ENCODE measurements at places on chromosomes 5 and 9.

DNA sequence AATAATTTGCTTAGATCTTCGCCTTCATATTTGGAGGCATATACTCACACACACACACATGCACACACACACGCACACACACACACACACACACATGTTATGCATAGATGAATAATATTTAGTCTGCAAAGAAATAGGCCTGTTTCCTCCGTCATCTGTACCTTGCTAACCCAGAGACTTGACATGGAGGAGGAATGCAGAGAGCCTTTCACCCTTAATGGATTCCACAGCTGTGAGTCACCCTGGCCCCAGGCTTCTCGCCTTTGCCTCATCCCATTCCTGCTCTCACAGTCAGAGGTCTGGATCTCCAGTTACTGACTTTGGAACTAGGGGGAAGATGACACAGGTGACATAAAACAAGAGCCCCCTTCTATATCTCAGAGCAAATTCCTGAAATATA is 29.7 kb downstream of the ZNF462 start:
- no peak for DNase-seq

GRCh38 chr5:121503111-121503840 is 348.4 kb upstream of the FTMT start:
- DNase-seq: no peak

DNA sequence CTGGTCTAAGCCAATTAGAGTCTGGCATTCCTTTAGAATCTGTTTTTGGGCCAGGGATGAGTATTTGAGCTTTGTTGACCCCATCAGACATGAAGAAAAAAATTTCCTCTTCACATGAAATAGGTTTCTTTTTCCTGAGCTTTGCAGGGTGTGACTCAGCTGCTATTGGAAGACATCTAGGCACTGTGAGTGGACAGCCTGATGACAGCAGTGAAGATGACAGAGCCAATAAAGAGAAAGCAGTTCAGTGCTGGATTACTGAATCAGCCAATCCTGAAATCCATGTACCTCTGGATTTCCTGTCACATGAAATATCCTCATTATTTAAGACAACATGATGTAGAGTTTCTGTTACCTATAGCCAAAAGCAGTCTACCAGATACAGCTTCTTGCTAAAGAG is 51.3 kb upstream of the GRIA1 start:
- no peak for DNase-seq

DNA sequence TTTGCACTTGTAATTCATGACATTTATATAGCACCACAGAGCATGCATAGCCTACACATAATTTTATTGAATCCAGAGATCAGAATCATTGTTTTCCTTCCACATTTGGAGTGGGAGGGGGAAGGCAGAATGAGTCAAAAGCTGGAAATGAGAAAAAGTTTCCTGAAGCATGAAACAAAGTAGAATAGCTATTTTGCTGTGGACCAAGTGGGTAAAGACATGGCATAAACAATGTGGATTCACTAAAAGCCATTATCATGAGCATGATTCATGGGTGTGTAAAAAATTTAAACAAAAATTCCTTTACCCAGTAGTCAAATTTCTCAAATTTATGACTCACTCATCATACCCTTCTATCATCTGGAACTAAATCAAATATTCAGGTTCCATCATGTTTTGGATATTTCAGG is 97.9 kb downstream of the YIPF5 start:
- no peak for DNase-seq

GRCh38 chr9:95495529-95495928 is 21.2 kb downstream of the PTCH1 start:
- DNase-seq: no peak

- DNase-seq: no peak
These were observed 535.9 kb upstream of the FTMT start for GRCh38 chr5:121315786-121316185.

DNA sequence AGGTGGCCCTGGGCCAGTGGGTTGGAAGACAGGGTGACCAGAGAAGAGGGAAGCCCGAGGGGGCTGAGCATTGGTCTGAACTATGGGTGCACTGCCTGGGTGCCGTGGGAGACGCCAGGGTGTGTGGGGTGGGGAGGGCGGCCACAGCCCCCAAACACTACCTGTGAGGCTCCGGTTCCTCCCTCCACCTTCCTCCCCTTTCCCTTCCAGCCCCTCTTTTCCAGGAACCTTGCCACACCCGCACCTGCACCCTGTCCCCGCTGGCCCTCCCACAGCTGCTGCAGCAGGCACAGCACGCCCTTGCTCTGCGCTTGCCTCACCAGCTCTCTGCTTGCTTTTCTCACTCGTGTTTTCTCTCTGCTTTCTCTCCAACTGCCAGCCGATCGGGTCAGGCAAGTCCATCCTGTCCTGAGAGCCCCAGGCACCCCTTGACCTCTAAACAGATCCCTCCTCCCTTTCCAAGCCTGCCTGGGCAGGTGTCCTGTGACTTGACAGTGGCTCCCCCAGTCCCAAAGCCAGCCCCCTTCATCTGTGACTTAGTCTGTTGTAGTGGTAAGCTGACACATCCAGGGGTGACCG is 193.7 kb downstream of the MSX2 start:
- no peak for DNase-seq

- DNase-seq: no peak
These were observed 77.0 kb downstream of the OXCT1 start for GRCh38 chr5:41793141-41793770.

GRCh38 chr5:133652951-133653759 is 40.8 kb upstream of the FSTL4 start:
- DNase-seq: no peak

DNA sequence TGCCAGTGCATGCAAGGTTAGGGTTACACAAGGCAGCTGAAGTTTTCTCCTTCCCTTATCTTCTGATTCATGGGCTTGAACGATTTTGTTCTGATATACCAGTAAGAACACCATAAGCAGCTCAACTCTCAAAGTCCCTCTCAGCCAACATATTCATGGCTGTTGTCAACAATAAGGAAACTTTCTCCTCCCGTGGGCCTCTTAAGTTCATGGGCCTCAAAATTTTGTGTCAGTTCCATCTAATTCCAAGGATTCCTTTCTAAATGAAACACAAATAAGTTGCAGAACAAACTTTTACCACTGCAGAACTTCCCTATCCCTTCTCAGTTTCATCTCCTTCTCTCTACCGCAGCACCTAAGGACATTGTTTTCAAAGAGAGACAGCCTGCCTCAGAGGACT is 23.6 kb upstream of the CAST start:
- no peak for DNase-seq

- no peak for DNase-seq
These were observed 98.7 kb downstream of the CCDC192 start for GRCh38 chr5:127801751-127802476.

GRCh38 chr5:170302653-170303501 is 5.3 kb upstream of the LCP2 start:
- DNase-seq: no peak

DNA sequence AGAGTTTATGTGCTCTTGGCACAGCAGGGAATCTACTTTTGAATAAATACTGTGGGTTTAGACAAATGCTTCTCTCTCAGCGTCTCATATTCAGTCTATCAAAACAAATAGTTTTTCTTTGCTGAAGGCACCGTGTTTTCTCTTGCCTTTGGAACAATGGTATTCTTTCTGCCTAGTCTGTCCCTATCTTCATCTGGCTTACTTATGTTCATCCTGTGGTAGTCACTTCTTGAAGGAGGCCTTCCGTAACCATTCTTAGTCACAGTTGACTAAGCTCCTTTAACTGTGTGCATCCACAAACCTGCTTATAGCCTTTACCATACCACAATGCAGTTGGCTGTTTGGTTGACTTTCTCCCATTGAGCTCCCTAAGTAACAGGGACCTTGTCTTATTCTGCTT is 45.9 kb downstream of the LARP1 start:
- no peak for DNase-seq

DNA sequence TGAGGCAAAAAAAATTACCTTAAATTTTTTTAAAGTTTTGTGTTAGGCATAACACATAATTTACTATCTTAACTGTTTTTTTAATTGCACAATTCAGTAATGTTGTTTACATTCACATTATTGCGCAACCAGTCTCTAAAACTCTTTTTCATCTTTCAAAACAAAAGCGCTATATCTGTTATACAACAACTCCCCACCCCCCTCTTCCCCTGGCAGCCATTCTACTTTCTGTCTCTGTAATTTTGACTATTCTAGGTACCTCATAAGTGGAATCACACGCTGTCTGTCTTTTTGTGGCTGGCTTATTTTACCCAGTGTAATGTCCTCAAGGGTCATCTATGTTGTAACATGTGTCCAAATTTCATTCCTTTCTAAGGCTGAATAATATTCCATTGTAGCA is 241.5 kb upstream of the DMRT1 start:
- no peak for DNase-seq
